AG04449 (cell line): ENCODE measurements at places on chromosomes 16 and 17.

DNA sequence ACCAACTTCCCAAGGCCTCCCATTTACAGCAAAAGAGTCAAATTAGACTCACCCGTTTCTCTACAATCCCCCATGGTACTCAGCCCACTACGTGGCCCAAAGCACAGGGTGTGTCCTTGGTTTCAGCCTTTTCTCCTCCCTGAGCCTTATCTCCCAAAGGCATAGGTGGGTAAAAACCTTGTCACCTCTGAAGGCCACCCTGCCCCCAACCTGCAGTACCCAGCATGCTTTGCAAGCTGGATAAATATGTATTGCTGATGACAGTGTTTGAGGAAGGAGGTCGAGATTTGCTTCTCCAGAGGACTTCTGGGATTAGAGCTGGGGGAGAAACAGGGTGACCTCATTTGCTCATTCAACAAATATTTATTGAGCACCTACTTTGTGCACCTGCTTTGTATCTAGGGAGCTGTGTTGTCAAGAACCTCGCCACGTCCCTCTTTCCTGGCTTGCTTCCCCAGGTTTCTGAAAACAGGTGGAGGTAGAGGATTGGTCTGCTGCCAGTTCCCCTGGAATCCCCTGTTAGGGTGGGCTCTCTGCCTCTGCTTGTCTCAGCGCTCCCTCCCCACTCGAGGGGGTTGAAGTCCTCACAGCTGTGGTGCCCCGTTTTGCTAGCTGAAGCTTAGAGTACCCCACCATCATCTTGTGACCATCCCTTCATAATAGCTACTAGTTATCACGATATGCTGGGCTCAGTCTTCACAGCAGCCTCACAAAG, 3.0 kb downstream of the LASP1 start:
- DNase-seq: no peak

DNA sequence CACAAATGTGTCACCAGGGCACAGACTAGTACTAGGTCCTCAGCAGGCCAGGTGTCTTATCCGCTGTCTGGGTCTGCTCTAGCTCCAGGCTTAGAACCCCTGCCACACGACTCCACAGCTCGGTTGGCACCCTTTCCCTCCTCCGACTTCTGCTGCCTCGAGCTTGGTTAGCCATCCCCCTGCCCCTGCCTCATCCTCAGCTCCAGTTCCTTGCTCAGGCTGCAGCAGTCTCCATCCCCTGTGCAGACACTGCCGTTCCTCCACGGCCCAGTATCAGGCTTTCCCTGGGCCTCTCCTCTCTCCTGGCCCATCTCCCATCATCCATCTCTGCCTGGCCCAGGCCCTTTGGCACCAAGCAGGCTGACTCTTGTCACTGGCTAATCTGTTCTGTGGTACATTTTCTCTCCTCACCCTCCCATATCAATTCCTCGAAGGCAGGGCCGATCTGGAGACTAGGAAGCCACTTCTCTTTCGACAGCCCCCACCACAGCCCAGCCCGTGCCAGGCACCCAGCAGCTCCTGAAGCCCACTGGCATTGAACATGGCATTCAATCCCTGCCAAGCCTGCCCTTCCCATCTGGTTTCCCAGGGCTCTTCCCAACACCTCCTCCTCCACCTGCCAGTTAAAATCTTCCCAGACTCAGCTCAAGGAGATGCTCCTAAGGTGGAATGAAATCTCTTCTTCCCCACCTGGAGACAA, 1.4 kb upstream of the GRN start:
- DNase-seq: no peak

- DNase-seq: no peak
These were observed 42.9 kb downstream of the GAS7 start for GRCh38 chr17:10155371-10156076.

DNA sequence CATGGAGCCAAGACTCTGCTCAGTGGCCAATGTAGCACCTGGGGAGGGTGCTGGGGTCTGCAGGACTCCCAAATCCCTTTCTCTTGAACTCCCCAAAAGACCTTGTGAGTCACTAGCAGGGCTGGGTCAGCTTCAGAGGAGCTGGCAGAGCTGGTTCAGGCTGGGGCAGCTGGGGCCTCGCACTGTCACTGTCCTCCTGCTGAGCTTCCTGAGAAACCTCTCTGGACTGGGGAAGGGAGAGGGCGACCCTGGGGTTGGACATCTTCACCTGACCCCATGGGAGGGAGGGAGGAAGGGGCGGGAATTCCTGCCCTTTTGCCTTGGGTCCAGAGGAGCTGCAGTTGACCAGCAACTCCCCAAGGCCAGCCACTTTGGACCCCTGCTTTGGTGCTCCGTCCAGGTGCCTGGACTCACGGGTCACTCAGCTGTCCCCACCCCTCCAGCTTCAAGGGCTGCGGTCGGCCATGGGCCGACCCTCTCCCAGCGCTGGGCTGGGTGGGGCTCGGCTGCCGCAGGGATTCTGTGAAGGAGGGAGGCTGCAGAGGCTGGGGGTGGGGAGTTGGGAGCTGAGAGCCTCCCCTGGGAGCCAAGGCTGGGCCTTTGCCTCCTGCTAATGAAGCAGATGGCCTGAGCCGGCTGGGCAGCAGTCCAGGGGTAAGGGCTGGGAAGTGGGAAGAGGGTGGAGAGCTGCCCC, 9.2 kb downstream of the FMNL1 start:
- DNase-seq: no peak

- DNase-seq: no peak
These were observed 13.9 kb downstream of the GPR142 start for GRCh38 chr17:74380959-74381808.

GRCh38 chr17:44448412-44448811, 54.8 kb downstream of the GPATCH8 start:
- no peak for DNase-seq

GRCh38 chr17:69634844-69635243, 220.3 kb downstream of the MAP2K6 start:
- no peak for DNase-seq

- no peak for DNase-seq
These were observed 102.0 kb downstream of the GRIN2A start for GRCh38 chr16:10080051-10080772.

DNA sequence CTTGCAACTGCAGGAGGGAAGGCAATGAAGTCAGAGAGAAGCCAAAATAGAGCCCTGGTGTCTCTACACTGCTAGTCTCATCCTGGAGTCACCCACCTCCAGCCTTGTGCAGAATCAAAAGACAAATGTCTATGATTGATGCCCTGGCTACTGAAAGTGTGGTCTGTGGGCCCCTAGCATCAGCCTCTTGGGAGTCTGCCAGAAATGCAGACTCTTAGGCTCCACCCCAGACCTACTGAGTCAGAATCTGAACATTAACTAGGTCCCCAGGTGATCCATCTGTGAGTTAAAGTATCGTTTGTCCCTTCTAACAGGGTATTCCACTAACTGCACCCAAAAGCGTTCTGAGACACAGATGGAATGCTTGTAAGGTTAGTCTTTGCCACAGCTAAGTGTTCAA, 21.2 kb downstream of the EARS2 start:
- DNase-seq: no peak

DNA sequence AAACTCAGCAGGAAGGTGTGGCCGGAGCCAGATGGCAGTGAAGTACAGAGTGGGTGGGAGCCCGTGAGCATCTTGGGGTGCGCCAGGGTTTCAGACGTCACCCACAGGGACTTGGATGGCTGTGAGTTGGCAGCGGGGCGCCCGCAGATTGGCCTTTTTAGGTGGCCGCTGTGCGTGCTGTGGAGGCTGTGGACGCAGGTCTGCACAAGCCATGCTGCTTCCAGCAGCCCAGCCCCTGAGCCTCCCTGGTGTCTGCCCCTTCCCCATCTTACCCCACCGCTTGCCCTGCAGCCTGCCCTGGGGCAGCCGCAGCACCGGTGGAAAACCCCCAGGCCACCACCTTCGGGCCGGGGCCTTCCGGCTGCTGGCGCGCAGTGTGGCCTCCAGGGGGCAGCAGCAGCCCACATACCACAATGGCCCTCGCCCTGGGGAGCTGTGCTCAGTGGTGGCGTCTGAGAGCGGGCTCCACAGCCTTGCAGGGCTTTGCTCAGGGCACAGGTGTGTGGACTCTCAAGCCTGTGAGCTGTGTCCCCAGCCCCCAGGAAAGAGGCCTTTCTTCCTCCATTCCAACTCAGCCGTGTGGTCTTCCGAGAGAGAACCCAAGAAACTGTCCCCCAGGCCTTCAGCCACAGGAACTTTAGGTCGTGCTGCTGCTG, 11.8 kb downstream of the ENDOV start:
- DNase-seq: no peak

- no peak for DNase-seq
These were observed 595.4 kb downstream of the MAF start for GRCh38 chr16:79005096-79005495.

- no peak for DNase-seq
These were observed 23.6 kb upstream of the GPRC5C start for GRCh38 chr17:74408262-74408661.

DNA sequence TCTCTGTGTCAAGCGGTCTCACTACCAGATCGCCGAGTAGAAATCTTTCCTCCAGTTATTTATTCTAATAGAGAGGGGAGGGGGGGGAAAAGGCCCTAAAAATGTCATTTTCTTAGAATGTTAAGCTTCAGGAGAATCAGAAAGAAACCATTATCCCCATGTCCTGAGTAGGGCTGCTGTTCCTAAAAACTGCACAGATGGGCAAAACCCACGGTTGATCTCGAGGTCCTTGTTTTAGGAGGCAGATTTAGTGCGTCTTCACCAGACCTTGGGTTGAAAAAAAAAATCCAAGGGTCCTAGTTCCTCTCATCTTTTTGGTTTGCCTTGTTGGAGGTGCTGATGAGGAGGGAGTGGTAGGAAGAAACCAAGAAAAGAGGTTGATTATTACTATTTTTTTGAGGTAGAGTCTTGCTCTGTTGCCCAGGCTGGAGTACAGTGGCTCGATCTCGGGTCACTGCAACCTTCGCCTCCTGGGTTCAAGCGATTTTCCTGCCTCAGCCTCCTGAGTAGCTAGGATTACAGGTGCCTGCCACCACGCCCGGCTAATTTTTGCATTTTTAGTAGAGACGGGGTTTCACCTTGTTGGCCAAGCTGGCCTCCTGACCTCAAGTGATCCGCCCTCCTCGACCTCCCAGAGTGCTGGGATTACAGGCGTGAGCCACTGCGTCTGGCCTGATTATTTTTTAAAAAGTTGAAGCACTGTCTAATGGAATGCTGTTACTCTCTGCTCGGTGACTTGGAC, 1.4 kb downstream of the CBFB start:
- no peak for DNase-seq

DNA sequence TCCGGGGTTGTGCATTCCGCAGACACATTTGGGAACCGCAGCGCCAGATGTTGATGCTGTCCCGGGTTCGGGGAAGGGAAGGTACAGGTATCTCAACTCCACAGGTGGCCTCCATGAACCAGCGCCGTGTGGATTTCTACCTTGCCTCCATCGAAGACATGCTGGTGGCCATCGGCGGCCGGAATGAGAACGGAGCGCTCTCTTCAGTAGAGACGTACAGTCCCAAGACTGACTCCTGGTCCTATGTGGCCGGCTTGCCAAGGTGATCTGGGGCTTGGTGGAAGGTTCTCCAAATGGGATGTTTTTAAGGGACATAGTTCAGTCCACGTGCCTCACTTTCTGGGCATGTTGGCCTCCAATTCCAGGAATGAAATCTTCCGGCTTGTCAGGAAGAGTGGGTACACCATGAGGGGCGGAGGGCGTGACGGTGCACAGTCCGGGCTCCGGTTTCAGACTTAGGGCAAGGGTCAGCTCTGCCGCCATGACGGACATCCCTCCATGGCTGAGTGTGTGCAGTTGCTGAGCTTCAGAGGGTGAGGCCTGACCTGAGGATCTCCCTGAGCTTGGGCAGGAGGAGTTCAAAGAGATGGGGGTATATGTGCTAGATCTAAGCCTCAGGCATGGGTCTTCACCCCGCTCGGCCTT, 11.5 kb downstream of the KLHL36 start:
- DNase-seq: no peak

- DNase-seq: no peak
These were observed 3.9 kb downstream of the SLC47A2 start for GRCh38 chr17:19712436-19713004.

DNA sequence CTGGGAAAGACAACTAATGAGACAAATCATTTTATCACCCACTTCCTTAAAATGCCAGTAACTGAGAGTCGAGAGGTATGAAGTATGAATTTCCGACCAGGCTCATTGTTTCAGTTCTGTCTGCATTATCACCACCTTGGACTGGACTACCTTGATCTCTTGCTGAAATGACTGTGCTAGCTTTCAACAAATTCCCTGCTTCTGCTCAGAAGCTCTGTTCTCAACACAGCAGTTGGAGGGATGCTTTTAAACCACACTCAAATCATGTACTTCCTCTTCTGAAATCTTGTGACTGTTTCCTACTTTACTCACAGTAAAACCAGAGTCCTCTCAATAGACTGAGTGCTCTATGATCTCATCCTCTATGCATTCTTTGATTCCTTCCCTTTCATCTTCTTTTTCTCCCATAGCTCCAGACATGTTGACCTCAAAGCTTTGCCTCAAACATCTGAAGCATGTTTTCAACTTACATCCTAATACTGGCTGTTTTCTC, 195.8 kb downstream of the KCNJ2 start:
- DNase-seq: peak; percentile 7

DNA sequence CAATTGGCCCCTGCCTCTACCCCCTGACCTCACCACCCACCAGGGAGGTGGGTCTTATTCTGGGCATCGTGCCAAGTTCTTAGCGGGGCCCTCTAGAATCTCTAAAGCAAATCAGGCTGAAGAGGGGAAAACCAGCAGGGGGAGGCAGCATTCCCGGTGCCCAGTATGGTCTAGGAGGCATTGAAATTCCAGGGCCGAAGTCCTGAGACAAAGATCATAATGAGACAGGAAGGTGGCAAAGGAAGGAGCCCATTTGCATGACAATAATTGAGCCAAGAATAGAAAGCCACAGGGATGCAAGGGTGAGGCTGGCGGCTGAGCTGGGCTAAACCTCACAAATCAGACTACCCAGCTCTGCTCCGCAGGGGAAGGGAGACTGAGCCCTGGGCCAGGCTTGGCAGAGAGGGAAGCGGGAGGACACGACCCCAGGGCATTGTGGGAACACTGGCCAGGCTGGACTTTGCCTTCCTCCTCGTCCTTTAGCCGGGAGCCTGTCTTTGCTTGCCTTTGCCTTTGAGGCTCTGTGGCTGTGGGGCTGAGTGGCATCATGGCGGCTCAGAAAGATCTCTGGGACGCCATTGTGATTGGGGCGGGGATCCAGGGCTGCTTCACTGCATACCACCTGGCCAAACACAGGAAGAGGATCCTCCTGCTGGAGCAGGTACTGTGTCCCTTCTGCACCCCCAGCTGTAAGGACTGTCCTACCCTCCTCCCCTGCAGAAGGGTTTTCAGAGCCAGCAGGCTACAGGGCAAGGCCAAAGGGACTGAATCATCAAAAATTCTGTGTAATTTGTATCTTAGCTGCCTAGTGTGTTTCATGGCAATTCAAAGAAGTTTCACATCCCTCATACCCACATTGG, at the start of gene PIPOX:
Gene PIPOX (plus strand): TSS at position 463 of the 860 bp plus-strand sequence. CDS start 85 bp downstream, at position 548.
- no peak for DNase-seq

GRCh38 chr17:47686276-47686635, 7.7 kb upstream of the TBKBP1 start:
- DNase-seq: no peak

DNA sequence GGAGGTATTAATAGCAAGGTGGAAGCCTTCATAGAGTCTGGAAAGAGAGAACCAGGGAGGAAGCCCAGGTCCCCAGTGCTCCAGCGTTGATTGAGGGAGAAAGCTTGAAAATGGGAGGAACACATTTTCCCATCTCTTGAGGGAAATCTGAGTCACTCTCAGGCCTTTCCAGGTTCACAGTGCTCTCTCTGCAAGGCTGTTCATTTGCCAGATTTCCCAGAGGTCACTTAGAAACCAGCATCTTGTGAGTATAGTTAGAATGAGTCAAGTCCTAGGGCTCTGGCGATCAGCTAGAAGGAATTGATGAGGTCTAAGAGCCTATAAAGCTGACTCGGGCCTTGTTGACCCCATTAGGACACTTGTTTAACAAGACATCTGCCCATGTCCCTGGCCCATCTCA, 17.7 kb upstream of the ZNF594 start:
- no peak for DNase-seq
